ENCODE measurements at places on chromosomes 7 and 10.

DNA sequence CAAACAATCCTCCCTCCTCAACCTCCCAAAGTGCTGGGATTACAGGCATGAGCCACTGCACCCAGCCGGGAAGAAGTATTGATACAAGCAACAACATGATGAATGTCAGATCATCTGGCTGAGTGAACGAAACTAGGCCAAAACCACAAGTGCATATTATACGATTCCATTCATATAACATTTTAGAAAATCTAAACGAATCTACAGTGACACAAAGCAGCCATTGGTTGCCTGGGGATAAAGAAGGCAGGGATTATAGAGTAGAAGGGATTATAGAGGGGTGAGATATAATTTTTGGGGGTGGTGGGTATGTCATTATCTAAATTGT is 11.5 kb upstream of the RHBDD2 start:
- DNase-seq: no peak

- DNase-seq: no peak
These were observed 4.4 kb downstream of the OPN4 start for GRCh38 chr10:86658751-86659150.

DNA sequence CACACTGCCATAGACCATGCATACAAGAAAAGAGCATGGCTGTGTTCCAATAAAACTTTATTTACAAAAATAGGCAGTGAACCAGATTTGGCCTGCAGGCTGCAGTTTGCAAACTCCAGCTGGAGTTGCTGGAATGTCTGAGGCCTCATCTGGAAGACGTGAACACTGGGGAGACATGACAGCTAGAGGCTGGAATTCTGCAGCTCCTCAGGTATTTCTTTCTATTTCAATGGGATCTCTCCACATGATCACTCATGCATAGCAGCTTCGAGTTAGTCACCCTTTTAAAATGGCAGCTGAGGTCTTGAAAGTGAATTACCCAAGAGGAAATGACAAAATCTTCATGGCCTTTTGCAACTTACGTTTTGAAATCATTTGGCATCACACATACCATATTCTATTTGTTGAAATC is 52.6 kb upstream of the BET1 start:
- DNase-seq: no peak

DNA sequence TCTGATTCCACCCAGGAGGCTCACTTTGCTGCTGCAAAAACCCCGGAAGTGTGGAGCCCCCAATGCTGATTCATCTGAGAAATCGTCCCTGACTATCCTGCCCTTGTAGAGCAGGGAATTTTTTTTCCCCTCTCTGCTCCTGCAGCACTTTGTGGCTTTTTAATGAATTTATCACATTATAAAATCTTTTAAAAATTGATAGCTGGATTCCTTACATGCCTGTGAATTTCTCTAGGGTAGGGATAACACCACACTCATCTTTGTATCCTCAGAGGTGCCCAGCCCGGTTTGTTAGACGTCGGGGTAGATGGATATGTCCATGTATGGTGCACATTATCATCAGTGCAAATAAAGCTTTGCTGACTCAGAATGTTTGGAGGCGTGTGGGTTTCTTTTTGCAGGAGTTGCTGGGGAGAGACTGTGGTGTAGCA is 185.7 kb downstream of the STK31 start:
- DNase-seq: no peak

DNA sequence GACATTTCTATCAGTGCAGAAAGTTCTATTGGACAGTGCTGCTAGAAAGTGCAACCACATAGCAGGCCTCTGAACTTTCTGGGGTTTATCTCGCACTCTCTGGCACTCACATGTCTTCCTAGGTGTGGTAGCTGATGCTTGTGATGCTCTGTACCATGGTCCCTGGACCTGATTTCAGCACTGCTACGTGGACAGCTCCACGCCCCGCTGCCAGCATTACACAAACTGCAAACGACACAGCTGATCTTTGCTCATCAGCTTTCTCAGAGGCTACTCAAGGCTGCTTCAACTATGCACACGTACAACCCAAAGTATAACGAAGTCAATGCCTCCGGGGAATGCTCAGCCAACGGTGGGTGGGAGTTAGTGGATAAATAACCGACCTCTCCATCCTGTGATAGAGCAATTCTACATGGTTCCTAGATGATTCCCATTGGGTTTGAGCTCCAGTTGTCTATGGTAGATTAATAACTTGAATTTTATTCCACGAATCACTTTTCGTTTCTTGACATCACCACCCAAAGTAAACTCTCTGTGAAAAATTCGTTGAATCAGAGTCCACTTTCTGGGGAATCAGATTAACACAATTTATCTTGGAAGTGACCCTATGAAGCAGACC is 302.5 kb downstream of the ACTR3B start:
- no peak for DNase-seq

- DNase-seq: no peak
These were observed 9.7 kb downstream of the PUS7 start for GRCh38 chr7:105512415-105512814.

All from naive thymus-derived CD8-positive, alpha-beta T cell (primary cell).